Spleen (tissue), 13 donors: ENCODE measurements at places on chromosomes 4 and X. TPM values are rescaled to one million over a fixed set of nuclear protein-coding genes. Genes with fewer than 3 reads are reported as not detected.

DNA sequence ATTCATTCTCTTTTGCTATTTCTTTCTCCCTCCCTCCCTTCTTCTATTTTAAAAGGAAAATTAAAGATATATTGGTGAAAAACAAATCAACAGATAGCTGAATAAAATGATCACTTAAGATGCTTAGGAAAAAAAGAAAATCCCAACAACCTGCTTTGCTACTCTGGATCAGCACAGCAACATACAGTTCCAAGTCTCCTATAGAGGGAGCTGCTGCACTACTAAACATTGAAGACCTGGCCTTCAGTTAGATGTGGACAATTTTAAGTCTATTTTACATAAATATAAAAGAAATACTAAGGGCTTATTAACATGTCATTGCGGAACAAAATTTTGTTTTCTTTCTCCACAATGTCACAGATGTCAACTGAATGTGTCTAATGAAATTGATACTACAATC is 226.4 kb downstream of the MAGEB5 start:
- H3K4me1 ChIP-seq, result no peaks in the 10 kb centered on the region
- no peaks in the 10 kb centered on the region for H3K27me3 ChIP-seq
- no peak overlapping the region for H3K4me3 ChIP-seq

GRCh38 chr4:41110050-41110449 is 104.3 kb downstream of the APBB2 start:
- DNase-seq, result no peak
- H3K4me3 ChIP-seq, result no peak overlapping the region
- no peak overlapping the region for H3K27ac ChIP-seq
- no peaks in the 10 kb centered on the region for H3K36me3 ChIP-seq

- no peak overlapping the region for H3K27ac ChIP-seq
- H3K27me3 ChIP-seq, result no peaks in the 10 kb centered on the region
- peaks cover 4% of the 10 kb centered on the region for H3K4me1 ChIP-seq
- DNase-seq, result no peak
Measured at GRCh38 chr4:159353422-159354116, 250.7 kb downstream of the RAPGEF2 start.

DNA sequence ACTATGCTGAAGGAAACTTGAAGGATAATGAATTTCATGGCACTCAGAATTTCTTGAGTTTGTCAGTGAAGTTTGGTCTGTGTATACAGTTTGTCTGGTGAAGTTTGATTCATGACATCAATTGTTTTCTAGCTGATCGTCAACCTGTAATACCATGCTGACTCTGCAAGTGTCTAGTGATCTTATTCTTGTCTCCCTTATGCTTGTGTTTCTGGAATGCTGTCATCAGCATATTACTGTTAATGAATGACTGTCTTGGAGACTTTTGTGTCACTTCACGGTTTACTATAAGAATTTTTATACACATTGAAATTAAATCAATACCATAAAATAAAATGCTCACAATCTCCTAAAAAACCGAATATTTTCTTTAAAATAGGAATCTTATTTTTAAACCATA is 779.0 kb downstream of the CCSER1 start:
- H3K4me1 ChIP-seq, result no peaks in the 10 kb centered on the region
- no peaks in the 10 kb centered on the region for H3K27me3 ChIP-seq
- no peaks in the 10 kb centered on the region for H3K36me3 ChIP-seq

- no peak overlapping the region for H3K4me3 ChIP-seq
- H3K27me3 ChIP-seq, result no peaks in the 10 kb centered on the region
- no peak overlapping the region for H3K27ac ChIP-seq
- no peaks in the 10 kb centered on the region for H3K36me3 ChIP-seq
- DNase-seq, result no peak
- no peaks in the 10 kb centered on the region for H3K4me1 ChIP-seq
Measured at GRCh38 chrX:43866423-43866822, 15.8 kb downstream of the MAOB start.

DNA sequence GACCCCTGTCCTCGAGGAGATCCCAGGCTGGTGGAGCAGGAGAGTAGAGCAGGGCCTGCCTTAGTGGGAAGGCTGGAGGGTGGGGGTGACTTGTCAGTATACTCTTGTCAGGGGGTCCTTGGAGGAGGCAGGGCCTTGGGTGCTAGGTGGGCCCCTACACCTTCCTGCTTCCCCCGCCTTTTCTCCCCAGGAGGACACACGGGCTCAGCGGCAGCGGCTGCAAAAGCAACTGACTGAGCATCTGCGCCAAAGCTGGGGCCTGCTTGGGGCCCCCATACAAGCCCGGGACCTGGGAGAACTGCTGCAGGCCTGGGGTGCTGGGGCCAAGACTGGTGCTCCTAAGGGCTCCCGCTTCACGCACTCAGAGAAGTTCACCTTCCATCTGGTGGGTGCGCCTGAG is 11.3 kb downstream of the CCDC22 start:
- H3K36me3 ChIP-seq, result peaks cover 88% of the 10 kb centered on the region
- no peak overlapping the region for H3K27ac ChIP-seq
- no peak overlapping the region for H3K4me3 ChIP-seq
- no peaks in the 10 kb centered on the region for H3K27me3 ChIP-seq

GRCh38 chr4:141229408-141230101 is 8.9 kb downstream of the ZNF330 start:
- H3K27ac ChIP-seq, result no peak overlapping the region
- peaks cover 100% of the 10 kb centered on the region for H3K36me3 ChIP-seq
- no peaks in the 10 kb centered on the region for H3K27me3 ChIP-seq
- H3K4me3 ChIP-seq, result no peak overlapping the region
- H3K4me1 ChIP-seq, result peaks cover 12% of the 10 kb centered on the region

DNA sequence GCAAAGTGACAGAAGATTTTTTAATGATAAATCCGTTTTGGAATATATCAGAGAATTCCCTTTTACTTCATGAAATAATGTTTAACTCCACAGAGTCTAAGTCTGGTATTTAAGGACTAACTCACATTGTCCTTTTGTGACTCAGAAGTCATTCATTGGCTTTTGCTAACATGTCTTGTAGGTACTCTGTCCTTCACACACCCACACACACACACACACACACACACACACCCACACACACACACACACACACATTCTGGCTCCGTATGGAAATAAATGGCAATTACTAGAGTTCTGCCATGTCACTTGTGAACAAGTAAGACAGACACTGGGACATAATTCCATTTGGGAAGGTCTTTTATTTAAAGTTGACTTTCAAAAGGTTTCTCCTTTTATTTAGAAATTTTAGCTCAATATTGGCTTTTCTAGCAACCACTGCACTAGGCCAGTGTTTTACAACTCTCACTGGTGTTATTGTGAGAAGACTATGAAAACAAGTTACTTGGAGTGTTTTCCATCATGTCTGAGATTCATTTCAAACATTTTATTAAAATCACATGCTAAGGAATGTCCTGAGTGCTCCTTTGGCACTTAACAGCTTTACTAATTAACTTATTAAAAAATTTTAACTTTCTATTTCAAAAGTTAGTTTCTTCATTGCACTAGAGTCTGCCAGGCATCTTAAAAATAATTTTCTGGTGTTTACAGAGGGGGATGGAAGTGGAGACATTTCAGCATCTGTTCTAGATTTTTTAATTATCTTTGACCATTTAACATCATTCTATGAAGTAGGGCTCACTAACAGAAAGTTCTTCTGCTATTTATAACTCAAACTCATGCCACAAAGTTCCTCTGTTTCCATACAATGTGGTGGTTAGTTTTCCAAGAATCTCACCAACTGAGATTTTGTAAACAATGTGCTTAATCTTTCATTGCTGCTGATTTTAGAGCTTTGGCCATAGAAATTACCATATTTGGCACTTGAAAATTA is 240.3 kb upstream of the GPC4 start:
- no peak overlapping the region for H3K27ac ChIP-seq
- peaks cover 11% of the 10 kb centered on the region for H3K27me3 ChIP-seq
- H3K36me3 ChIP-seq, result no peaks in the 10 kb centered on the region

FGFBP1 gene
- total RNA-seq, result not detected

DNA sequence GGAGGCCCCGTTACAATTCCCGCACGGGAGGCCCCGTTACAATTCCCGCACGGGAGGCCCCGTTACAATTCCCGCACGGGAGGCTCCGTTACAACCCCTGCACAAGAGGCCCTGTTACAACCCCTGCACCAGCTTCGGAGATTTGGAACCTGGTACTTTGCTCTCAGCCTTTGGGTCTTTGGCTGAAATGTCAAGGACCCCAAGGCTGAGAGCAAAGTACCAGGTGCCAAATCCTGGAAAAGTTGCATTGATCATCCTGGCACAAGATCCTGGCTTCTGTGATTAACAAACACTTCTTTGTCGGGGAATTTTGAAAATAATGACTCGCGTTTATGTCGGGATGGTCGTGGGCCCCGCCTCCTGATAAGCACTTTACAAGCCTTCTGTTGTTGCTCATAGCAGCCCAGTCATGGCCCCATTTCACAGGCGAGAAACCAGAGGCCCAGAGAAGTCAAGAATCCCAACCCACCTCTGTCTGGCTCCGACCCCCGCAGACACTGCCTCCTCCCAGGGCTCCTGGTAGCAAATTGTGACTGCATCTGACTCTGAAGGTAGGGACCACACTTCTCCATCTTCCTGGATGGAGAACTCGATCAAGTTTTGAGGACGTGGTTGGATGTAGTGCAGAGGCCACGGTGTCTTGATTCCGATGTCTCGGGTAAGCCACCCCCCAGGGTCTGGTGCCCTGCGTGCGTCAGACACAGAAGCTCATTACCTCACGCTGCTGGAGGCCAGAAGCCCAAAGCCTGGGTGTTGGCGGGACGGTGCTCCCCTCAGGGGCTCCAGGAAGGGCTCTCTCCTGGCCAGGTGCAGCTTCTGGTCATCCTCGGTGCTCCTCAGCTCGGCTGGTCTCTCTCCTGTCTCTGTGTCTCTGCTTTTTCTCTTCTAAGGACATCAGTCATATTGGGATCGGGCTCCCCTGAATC is 60.3 kb downstream of the ADRA2C start:
- DNase-seq, result no peak
- H3K36me3 ChIP-seq, result no peaks in the 10 kb centered on the region
- no peak overlapping the region for H3K4me3 ChIP-seq
- no peak overlapping the region for H3K27ac ChIP-seq

HSFX1 gene
- 3.7 TPM for total RNA-seq

GAGE12J gene
- total RNA-seq, result not detected

GRCh38 chr4:34485252-34485651 is 1759.1 kb downstream of the ARAP2 start:
- H3K27ac ChIP-seq, result no peak overlapping the region
- no peaks in the 10 kb centered on the region for H3K36me3 ChIP-seq
- no peak for DNase-seq
- H3K4me1 ChIP-seq, result no peaks in the 10 kb centered on the region
- no peaks in the 10 kb centered on the region for H3K27me3 ChIP-seq

GRCh38 chr4:121479808-121480207 is 99.0 kb upstream of the QRFPR start:
- H3K27ac ChIP-seq, result no peak overlapping the region
- no peaks in the 10 kb centered on the region for H3K4me1 ChIP-seq
- H3K36me3 ChIP-seq, result no peaks in the 10 kb centered on the region
- H3K4me3 ChIP-seq, result no peak overlapping the region
- no peak for DNase-seq
- no peaks in the 10 kb centered on the region for H3K27me3 ChIP-seq

PRMT9 gene
- total RNA-seq, result 9.6 TPM

GRCh38 chr4:41643331-41643730 is 105.2 kb downstream of the PHOX2B start:
- H3K4me1 ChIP-seq, result no peaks in the 10 kb centered on the region
- no peak for DNase-seq
- no peak overlapping the region for H3K4me3 ChIP-seq
- no peaks in the 10 kb centered on the region for H3K36me3 ChIP-seq

- no peaks in the 10 kb centered on the region for H3K36me3 ChIP-seq
- H3K4me3 ChIP-seq, result no peak overlapping the region
- DNase-seq, result no peak
- H3K4me1 ChIP-seq, result no peaks in the 10 kb centered on the region
- no peaks in the 10 kb centered on the region for H3K27me3 ChIP-seq
Measured at GRCh38 chr4:23038626-23039491, 346.1 kb downstream of the GBA3 start.

GRCh38 chr4:156021298-156021697 is 67.6 kb upstream of the CTSO start:
- no peaks in the 10 kb centered on the region for H3K36me3 ChIP-seq
- H3K4me3 ChIP-seq, result no peak overlapping the region
- no peak overlapping the region for H3K27ac ChIP-seq
- no peaks in the 10 kb centered on the region for H3K4me1 ChIP-seq
- H3K27me3 ChIP-seq, result no peaks in the 10 kb centered on the region
- no peak for DNase-seq

DNA sequence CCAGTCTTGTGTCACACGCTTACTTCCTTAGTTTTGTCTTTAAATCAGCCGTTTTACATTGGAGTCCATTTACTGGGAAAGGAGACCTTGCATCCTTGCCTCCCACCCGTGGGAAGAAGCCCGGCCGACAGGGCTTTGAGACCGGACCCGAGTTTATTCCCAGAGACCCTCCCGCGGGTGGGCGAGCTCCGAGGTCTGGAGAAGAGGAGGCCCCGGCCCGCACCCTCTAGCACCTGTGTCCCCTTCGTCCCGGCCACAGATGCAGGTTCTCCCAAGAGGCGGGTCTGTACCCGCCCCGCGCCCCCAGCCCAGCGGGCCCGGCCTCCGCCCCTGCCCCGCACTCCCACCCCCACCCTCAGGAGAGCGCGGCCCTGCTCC is 3.8 kb upstream of the SLC26A1 start:
- H3K27ac ChIP-seq, result no peak overlapping the region
- peaks cover 3% of the 10 kb centered on the region for H3K4me1 ChIP-seq
- DNase-seq, result no peak
- H3K36me3 ChIP-seq, result no peaks in the 10 kb centered on the region
- peaks cover 30% of the 10 kb centered on the region for H3K27me3 ChIP-seq

SPIN4 gene
- 6.9 TPM for total RNA-seq

DNA sequence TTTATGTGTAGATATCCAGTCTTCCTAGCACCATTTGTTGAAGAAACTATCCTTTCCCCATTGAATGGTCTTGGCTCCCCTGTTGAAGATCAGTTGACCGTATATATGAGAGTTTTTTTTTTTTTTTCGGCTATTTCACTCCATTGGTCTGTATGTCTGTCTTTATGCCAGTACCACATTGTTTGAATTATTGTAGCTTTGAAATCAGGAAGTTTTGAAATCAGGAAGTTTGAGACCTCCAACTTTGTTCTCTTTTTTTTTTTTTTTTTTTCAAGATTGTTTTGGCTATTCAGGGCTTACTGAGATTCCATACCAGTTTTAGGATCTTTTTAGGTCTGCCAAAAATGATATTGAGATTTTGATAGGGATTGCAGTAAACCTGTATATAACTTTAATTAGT is 4.3 kb upstream of the SCD5 start:
- no peaks in the 10 kb centered on the region for H3K36me3 ChIP-seq
- no peak for DNase-seq
- H3K4me3 ChIP-seq, result no peak overlapping the region
- no peaks in the 10 kb centered on the region for H3K27me3 ChIP-seq
- H3K4me1 ChIP-seq, result peaks cover 21% of the 10 kb centered on the region
- no peak overlapping the region for H3K27ac ChIP-seq

DNA sequence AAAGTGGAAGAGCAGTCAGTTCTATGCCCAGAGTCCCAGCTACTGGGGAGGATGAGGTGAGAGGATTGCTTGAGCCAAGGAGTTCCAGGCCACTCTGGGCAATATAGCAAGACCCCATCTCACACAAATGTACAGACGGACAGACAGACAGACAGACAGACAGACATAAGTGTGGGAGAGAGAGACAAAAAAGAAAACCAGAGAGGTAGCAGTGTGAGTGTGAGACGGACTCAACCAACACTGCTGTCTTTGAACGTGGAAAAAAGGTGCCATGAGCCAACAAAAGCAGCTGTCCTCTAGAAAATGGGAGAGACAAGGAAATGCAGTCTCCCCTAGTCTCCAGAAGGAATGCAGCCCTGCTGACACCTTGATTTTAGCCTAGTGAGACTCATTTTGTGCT is 18.2 kb upstream of the RPL34 start:
- H3K27me3 ChIP-seq, result no peaks in the 10 kb centered on the region
- no peak overlapping the region for H3K4me3 ChIP-seq
- no peak overlapping the region for H3K27ac ChIP-seq
- DNase-seq, result no peak
- no peaks in the 10 kb centered on the region for H3K36me3 ChIP-seq

- H3K36me3 ChIP-seq, result no peaks in the 10 kb centered on the region
- H3K4me1 ChIP-seq, result no peaks in the 10 kb centered on the region
- H3K4me3 ChIP-seq, result no peak overlapping the region
- no peak overlapping the region for H3K27ac ChIP-seq
Measured at GRCh38 chr4:105662935-105663675, 45.4 kb downstream of the INTS12 start.
